ENCODE measurements at places on chromosomes 13 and 19. TPM values are rescaled to one million over a fixed set of nuclear protein-coding genes. Genes with fewer than 3 reads are reported as not detected.

GRCh38 chr19:41627966-41628675 lies 1.2 kb upstream of the CEACAM4 start:
- no peak for DNase-seq

- no peak for DNase-seq
Measured at GRCh38 chr19:16226184-16226591, 28.5 kb downstream of the AP1M1 start.

GRCh38 chr13:101869553-101869952 lies 417.1 kb downstream of the ITGBL1 start:
- DNase-seq = no peak

DNA sequence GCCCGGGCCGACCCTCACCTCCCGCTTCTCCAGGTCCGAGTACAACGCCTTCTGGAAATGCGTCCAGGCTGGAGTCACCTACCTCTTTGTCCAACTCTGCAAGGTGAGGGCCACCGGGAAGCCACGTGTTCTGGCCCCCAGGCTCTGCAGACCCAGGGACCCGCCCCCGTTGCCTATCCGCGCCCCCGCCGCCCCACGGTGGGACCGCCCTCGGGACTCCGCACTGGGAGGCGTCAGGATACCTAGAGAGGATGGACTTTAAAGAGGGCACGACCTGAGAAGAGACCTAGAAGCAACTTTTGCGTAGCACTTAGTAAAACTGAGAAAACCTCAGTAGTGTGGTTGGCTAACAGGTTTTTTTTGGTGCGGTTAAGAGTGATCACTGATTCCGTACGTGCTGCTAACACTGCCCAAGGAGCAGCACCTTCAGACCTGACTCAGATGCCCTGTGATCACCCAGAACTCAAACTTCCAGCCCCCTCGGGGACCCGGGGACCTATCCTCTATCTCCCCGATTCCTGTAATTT lies 492 bp downstream of the TMEM147 start:
- DNase-seq = no peak

DNA sequence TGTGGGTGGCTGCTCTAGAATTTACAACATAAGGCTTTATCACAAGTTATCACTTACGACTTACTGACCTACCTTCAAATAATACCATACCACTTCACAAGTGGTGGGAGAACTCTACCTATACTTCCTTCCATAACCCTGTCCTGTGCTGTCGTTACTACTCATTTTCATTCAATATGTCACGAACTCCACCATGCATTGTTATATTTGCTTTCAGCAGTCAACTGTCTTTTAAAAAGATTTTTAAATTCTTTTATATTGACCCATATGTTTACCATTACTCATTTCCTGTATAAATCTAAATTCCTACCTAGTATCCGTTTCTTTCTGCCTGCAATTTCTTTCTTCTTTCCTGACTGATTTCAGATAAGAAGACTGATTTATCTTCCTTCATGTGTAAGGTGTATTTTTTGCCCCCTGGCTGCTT lies 200.0 kb downstream of the KLF12 start:
- no peak for DNase-seq

DNA sequence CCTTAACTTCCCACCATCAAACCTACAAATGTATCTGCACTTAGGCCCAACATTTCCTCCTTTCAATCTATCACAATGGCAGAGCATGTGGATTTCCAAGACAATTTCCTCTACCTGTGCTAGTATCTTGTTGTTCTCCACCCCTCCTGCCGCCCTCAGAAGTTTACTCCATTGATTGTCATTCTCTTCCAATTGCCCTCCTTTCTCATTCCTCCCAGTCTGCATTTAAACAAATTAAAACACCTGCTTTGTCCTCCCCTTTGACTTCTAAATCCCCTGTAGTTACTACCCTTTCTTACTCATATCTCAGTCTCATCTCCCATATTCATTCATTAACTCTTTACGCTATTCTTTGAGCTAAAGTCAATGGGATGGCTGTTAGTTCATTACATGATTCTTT lies 370.6 kb downstream of the DIAPH3 start:
- DNase-seq = no peak

GRCh38 chr13:67977066-67977465 lies 746.9 kb upstream of the PCDH9 start:
- no peak for DNase-seq

DNA sequence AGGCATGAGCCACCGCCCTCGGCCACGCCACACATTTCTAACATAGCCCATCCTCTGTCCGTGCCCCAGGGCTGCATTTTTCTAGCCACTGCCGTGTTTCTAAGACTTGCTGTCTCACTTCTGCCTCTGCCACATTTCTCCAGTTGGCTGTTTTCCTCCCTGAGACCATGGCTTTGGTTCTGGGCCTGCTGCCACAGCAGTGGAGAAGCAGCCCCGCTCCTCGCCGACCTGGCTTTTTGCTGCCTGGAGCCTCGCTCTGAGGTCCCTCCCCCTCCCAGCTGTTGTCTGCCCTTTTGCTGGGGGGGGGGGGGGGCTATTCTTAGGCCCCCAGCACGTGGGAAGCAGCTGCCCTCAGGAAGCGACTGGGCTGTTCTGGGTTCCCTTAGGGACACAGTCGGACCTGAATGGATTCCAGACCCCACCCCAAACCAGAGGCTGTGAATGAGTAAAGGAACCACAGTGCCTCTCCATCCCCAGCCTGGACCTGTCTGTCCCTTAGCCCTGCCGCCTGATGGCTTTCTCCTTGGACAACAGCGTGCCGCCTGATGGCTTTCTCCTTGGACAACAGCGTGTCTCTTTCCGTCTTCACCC lies 3.3 kb downstream of the GYS1 start:
- no peak for DNase-seq

DNA sequence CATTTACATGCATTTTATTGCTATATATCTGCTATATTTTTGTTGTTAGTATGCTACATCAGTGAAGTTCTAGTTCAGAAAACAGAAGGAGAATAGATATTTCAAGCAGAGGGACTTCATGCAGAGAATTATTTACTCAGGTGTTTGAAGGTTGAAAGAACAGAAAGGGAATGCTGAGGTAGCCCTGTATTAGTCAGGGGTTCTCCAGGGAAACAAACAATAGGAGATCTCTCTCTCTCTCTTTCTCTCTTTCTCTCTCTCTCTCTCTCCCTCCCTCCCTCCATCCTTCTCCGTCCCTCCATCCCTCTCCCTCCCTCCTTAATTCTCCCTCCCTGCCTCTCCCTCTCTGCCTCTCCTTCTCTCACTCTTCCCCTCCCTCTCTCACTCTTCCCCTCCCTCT lies 114.3 kb upstream of the TDRD3 start:
- no peak for DNase-seq

- no peak for DNase-seq
Measured at GRCh38 chr13:65990684-65991083, 1239.5 kb downstream of the PCDH9 start.

- no peak for DNase-seq
Measured at GRCh38 chr13:21894703-21895699, 224.1 kb downstream of the FGF9 start.

GRCh38 chr13:50644081-50644871 lies 199.2 kb downstream of the DLEU7 start:
- no peak for DNase-seq

GRCh38 chr13:38180670-38181069 lies 169.0 kb upstream of the UFM1 start:
- no peak for DNase-seq

TTYH1 gene
- not detected for total RNA-seq

FUT1 gene
- under 0.01 TPM for total RNA-seq

APC2 gene
- total RNA-seq = 0.27 TPM

ZIK1 gene
- 4.2 TPM for total RNA-seq

NPAS1 gene
- total RNA-seq = 0.49 TPM

IQCN gene
- 4.4 TPM for total RNA-seq

FAM83E gene
- total RNA-seq = 0.18 TPM

ZNF569 gene
- 8.4 TPM for total RNA-seq

TSSK6 gene
- 4.3 TPM for total RNA-seq

SERP2 gene
- 9.9 TPM for total RNA-seq

RPS15 gene
- total RNA-seq = 712 TPM
